ENCODE measurements at places on chromosomes 7 and 10.

- peak; percentile 99 for DNase-seq
Observed at GRCh38 chr7:7099584-7100014, 82.7 kb upstream of the C1GALT1 start.

DNA sequence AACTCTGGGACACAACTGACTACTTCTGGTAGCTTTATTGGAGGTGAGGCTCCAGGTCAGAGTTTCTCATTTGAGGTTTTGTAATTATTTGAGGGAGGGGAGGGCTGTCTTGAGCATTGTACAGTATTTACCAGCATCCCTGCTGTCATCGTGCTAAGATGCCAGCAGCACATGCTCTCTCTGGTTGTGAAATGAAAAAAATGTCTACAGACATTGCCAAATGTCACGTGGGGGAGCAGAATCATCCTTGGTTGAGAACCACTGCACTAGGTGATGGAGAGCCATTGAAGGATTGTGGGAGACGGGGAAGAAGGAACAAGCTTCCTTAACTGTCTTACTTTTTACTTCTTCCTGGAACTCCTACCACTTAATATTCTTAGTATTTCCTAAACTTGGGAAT lies 5.0 kb downstream of the SEPTIN7 start:
- DNase-seq, result no peak

- DNase-seq, result no peak
Observed at GRCh38 chr7:44318332-44318731, 7.1 kb downstream of the CAMK2B start.

DNA sequence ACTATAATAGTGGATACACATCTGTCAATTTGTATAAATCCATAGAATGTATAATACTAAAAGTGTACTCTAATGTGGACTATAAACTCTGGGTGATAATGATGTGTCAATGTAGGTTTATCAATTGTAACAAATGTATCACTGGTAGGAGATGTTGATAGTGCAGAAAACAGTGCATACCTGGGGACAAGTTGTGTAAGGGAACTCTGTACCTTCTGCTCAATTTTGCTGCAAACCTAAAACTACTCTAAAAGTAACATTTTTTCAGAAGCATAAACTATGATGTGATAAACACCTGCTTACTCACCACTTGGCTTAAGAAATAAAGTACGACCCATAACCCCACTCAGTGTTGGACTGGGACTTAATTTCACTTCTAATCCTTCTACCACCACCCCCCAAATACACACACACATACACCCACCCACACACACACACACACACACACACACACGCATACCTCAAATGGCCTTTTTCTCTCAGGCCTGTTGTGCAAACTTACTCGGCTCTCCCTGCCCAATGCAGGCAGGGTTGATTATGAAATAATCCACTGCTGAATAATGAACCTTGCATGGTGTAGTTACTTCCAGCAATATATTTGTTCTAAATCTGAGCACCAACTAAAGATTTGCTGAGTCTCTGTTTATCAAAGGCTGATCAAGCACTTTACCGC lies 154.1 kb upstream of the KMT2E start:
- DNase-seq, result no peak

DNA sequence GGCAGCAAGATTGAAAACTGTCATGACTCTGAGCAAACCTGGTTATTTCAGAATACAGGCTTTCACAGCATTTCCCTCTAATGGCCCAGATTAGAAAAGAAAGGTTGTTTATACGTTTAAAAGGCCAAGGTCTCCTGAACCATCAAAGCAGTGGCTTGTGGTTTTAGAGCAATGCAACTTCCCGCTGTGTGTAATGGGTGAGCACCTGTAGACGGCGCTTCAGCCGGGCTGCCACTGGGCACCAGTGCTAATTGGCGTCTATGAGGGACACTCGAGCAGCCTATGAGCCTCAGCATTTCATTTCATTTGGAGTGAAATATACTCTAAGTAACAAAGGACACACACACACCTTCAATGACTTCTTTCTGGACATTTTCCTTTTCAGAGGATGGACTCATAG lies 671.0 kb upstream of the FZD8 start:
- DNase-seq, result no peak

GRCh38 chr7:91288208-91288824 lies 24.1 kb downstream of the FZD1 start:
- DNase-seq, result peak; percentile 46

DNA sequence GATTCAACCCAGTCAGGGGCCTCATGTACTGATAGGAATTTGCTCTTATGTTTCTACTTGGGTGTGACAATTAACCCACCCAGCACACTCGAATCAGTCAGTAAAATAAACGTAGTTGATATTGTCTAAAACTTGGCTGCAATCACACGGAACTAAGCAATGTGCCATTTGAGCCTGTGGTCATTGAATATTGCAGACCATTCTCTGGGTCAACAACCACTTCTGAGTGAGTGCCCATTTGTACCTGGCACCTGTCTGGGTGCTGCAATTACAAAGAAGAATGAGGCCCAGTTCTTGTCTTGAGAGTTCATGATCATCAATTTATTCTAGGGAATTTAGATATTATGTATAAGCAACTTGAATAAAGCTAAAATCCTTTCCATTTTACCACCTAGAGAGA lies 29.8 kb downstream of the NPY start:
- no peak for DNase-seq

DNA sequence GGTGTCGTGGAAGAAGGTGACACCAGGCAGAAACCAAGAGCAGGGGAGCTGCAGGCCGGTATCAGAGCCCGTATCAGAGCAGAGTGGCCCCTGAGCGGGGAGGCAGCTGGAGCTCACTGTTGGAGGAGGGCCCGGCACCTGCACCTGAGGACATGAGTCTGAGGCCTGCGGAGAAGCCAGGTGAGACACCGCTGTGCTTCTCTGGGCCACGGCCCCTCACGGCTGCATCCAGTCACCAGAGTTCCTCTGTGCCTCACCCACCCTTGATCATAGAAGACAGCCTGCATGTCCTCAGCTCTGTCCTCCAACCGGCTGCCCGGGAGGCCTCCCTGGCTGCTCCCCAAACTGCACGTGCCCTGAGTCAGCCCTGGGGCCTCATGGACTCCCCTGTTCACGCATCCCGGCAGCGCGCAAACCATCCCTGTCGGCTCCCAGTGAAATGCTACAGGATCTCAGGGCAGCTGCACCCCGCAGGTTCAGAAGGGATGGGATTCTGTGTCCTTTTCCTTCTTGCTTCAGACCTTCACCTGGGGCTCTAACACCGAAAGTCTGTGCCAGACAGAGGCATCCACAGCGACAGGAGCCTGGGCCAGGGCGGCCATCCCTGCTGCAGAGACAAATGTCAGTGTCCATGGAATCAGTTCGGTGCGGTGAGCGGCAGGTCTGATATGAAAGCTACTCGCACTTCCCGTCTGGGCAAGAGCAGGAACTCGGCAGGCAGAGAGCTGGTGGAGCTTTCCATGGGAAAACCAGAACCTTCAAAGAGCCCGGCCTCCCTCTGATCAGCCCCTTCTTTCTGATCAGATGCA lies 111.9 kb upstream of the FAM20C start:
- DNase-seq, result no peak

DNA sequence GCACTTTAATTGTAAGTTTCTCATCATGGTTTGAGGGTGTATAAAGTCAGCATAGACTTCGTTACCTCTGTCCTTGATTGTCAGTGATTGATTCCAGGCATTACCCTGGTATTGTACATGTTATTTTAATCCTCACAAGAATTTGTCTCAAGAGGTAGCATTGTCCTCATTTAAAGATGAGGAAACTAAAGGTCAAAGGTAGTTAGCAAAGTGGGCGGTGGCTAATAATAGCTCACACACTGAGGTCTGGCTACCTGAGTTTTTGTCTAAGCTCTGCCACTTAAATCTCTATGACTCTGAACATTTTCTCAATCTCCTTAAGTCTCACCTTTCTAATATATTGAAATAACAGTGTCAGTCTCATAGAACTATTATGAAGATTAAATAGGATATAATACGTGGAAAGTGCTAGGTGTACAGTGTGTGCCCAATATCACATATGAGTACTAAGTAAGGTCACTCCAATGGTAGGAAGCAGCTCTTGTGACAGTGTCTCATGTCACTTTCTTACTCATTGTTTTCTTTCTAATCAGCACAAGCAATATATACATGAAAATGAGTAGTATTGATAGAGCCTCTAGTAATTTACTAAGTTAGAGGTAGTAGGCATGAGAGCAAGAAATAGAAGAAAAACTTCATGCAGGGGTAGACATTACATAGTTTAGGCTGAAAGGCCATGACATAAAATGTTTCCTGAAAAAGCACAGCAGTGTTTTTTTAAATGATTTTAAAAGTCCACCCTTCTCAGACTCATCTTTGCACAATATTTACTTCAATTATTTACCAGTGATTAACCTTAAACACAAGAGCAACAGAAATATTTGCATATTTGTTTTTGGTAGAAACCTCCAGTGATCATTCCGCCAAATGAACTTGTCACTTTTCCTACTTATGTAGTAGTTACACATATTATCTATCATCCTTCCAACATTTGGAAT lies 21.0 kb downstream of the AHR start:
- no peak for DNase-seq

DNA sequence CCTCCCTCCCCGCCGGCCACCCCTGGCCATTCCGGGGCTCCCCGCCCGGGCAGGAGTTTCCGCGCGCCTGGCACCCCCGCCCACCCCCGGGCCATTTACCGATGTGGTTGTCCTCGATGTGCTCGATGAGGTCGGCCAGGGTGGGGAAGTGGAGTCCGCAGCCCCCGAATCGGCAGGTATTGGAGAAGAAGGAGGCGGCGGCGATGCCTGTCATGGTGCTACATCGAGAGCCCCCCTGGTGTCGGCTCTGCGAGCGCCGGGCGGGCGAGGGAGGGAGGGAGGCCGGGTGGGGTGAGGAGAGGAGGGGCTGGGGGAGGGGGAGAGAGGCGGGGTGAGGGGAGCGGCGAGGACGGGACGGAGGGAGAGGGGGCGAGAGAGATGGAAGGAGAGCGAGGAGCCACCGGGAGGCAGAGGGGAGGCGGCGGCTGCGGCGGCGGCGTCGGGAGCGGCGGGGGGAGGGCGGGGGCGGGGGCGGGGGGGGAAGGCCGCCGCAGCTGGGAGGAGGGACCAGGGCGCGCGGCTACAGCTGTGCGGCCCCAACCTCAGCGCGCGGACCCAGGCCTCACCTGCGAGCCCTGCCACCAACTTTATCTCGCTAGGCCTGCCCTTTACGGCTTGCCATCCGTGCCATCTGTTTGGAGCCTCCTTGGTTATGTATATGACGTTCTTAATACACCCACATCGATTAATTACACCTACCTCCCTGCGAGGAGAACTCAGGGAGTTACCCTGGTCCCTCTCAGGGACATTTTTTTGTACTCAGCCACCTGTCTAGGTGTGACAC lies at the start of gene JAZF1:
Gene JAZF1 (minus strand): TSS at position 432 of the 784 bp plus-strand sequence.
- DNase-seq, result peak; percentile 38

- peak; percentile 68 for DNase-seq
Observed at GRCh38 chr10:97332591-97333350, 1.8 kb downstream of the FRAT2 start.

- no peak for DNase-seq
Observed at GRCh38 chr7:113087071-113087998, 708 bp upstream of the GPR85 start.

DNA sequence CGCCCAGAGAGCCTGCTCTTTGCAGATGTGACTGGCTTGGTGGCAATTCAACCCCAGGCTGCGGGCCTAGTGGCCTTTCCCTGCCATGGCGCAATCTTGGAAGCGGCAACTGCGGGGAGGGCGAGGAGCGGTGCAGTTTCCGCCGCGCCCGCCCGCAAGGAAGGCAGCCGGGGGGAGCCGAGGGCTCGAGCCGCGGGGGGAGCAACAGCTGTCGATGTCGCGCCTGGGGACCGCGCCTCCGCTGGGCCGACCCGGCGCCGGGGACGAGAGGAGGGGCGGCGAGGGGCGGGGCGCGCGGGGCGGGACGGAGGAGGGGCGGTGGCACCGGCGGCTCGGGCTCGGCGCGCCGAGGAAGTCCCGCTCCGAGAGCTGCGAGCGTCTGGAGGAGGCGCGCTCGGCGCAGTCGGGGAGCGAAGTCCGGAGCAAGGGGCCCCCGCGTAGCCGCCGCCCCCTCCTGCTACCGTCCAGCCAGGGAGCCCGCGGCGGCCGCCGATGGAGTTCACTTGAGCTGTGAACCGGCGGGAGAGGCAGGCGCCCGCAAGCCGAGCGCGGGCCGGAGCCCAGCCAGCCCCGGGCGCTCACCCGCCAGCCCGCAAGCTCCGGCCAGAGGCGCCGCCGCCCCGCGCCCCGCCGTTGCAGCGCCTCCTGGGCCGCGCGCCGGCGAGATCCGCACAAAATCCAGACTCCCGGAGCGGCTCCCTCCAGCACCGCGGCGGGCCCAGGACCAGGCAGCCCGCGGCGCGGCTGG lies 438.1 kb upstream of the GALNT17 start:
- peak; percentile 70 for DNase-seq

DNA sequence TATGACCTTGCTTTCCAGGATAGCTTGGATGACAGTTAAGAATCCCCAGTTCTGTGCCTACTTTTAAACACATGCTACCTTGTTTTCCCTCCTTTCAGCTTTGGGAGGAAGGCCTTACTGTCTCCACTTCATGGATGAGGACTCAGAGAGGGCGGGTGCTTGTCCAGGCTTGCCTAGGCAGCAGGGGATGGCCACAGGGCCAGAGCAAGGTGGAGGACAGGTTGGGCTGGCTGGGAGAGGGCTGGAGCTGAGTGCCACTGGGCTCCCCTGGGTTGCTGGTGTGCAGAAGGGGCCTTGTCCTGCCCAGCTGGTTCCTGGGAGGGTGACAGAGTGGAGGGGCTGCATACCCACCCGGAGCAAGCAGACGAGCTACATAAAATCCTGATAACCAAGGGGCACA lies 117.8 kb downstream of the GRK5 start:
- DNase-seq, result no peak

GRCh38 chr7:142348100-142348499 lies 90.2 kb upstream of the PRSS58 start:
- DNase-seq, result no peak

GRCh38 chr7:152176797-152177196 lies 151.3 kb downstream of the GALNT11 start:
- no peak for DNase-seq

DNA sequence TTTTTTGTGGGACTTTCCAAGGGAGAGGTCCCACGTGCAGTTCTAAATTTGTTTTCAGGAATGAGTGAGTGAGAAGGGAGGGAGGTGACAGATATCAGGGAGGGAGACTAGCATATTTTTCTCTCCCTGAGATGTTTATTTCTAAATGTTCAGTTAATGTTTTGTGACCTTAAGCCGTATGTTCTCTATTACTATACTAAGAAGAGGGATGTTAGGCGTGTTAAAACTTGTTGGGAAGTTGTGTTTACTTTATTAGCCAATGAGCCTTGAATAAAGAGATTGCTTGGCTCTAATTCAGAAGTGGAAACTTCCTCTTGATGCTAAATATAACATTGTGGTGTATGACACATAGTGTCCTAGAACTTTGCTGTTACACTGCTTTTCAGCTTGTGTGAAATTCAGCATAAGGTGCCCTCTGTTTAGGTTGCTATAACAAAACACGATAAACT lies 37.3 kb downstream of the DNAH11 start:
- no peak for DNase-seq

DNA sequence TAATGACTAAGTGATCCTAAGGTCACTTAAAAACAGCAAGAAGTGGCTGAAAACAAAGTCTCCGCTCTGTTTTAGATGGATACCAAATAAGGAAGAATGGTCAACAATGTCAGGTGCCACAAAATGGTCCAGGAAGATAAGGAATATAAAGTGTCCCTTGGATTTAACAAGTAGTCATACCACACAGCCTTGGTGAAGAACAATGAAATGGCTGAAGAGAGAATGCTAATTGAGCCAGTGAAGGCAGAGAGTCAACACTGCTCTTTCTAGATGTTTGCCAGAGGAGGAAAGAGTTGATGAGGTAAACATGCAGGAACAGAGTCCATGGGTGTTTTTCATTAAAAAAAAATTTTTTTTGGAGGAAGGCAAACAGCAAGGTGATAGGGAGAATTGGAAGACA lies 2.1 kb upstream of the CASD1 start:
- DNase-seq, result no peak
